Activated CD4-positive, CD25-positive, alpha-beta regulatory T cell treated with anti-CD3 and anti-CD28 coated beads, Interleukin-2, amount 50 U/mL, for 16 hours (primary cell): ENCODE measurements at places on chromosomes 11 and 22.

DNA sequence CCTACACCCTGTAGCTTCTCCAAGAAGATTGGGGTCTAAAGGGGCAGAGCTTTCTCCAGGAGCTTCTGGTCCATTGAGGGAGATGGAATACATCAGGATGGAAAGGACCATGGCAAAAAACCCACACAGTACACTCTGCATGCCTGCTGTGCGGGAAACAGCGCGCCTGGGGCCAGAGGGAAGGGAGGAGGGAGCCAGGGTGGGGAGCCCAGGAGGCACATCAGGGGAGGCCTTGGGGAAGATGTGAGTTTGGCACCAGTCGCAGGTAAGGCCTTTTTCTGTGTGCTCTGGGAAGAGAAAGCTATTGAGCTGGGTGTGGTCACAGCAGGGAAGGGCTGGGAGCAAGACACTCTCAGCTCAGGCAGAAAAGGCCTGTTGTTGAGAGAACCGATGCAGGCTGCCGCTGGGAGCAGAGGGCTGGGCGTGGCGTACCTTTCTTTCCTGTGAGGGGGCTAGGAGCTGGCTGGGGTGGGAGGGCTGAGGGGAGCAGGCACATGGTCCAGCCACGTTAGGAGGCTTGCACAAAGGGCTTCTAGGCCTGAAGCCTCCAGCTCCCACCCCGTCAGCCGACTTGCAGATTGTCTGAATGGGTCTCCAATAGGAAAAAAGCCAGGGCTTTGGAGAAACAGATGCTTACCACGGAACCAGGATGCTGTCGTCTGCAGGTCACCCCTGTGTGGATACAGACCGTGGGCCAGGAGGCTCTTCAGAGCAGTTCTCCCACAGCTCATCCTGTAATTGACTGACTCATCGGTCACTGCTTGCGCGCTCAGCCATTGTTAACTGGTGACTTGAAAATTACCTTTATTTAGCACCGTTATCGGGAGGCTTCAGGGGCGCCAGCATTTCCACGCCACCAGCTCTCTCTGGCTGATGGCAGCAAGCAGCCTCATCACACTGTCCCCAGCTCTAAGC, 237.3 kb downstream of the ST3GAL4 start:
- no peak for DNase-seq

DNA sequence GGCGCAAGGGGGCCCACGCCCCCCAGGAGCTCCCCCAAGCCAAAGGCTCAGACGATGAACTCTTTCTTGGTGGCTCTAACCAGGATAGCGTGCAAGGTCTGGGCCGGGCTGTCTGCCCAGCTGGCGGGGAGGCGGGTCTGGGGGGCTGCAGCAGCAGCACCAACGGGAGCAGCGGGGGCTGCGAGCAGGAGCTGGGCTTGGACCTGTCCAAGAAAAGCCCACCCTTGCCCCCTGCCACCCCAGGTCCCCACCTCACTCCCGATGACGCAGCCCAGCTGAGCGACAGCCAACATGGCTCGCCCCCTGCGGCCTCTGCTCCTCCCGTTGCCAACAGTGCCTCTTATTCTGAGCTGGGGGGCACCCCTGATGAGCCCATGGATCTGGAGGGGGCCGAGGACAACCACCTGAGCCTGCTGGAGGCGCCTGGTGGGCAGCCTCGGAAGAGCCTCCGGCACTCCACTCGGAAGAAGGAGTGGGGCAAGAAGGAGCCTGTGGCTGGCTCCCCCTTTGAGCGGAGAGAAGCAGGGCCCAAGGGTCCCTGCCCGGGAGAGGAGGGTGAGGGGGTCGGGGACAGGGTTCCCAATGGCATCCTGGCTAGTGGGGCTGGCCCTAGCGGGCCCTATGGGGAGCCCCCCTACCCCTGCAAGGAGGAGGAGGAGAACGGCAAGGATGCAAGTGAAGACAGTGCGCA, 21.6 kb upstream of the TMEM191C start:
- no peak for DNase-seq

DNA sequence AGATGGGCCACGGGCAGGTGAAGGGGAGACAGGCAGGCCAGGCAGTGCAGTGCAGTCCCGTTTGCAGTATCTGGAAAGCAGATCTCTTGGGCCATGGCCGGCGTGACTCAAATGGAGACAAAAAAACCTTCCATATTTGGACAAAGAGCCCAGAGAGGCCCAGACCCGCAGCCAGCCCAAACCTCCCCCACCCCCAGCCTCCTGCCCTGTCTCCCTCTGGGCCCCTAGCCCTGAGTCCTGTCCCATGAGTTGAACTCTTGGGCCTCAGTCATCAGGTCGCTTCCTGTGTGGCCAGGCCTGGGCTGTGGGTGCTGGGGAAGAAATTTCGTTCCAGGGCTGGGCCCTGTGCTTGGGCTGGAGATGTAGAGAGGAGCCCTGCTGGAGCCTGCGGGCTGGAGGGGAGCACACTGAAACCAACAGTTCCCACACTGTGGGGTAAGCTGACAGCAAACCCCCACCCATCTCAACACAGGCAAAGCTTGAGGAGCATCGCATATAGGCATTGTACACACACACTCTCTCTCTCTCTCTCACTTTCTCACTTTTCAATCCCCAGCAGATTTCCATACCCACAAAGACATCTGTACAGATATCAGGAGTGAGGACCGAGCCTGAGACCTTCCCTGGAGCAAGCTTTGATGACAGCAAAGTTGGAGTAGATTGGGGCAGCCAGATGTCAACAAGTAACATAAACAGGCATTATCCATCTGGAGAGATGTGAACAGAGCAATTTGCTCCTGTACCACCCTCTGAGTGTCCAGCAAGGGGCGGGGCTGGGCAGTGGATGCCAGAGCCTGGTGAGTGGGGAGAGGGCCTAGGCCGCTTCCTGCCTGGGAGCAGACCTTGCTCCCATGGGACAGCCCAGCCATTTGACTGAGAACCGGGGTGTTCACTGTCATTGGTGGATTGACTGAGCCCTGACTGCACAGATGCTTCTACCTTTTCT, 17.2 kb downstream of the ARHGEF17 start:
- DNase-seq = no peak

- no peak for DNase-seq
Observed at GRCh38 chr11:65474864-65475263, 24.0 kb upstream of the MALAT1 start.

DNA sequence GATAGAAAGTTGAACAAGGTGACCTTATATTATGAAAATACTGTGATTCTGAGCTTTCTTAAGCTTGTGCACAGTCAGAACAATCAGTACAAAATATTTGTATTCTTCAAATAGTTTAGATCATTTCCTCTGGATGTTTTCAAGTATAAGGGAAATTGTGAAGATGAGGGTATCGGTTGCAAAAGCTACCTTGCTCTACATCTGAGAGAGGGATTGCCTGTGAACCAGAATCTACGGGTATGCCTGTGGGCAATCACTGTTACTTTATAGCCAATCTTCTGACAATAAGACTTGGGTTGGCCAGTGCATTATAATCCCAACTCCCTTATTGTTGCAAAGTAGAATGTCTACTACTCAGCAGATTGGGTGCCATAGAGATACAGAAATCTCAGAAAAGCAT, 90.5 kb downstream of the NTM start:
- no peak for DNase-seq

GRCh38 chr11:6674862-6675261, 8.3 kb downstream of the MRPL17 start:
- no peak for DNase-seq

DNA sequence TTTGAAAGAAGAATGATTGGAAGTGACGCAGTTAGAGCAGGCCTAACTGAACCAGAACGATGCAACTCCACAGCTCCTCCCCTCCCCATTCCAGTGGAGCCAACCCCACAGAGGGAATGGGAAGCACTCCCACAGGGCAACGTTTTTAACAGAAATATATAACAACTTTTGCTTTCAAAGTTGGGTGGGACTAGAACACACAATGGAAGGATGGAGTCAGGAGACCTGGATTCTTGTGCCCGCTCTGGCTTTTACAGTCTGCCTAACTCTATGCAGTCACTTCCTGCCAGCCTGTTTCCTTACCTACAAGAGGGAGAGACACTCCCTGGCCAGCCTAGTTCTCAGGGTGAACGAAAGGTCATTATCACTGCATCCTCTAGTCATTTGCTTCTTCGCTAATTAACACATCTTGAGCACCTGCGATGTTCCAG, 75.5 kb downstream of the PACSIN2 start:
- no peak for DNase-seq

GRCh38 chr11:23095650-23096189, 235.4 kb upstream of the CCDC179 start:
- no peak for DNase-seq

GRCh38 chr22:29983296-29983917, 96.9 kb upstream of the HORMAD2 start:
- DNase-seq = no peak

- DNase-seq = no peak
Observed at GRCh38 chr11:19344661-19345518, 104.1 kb upstream of the E2F8 start.

GRCh38 chr11:105407101-105407500, 202.8 kb upstream of the GRIA4 start:
- DNase-seq = no peak

DNA sequence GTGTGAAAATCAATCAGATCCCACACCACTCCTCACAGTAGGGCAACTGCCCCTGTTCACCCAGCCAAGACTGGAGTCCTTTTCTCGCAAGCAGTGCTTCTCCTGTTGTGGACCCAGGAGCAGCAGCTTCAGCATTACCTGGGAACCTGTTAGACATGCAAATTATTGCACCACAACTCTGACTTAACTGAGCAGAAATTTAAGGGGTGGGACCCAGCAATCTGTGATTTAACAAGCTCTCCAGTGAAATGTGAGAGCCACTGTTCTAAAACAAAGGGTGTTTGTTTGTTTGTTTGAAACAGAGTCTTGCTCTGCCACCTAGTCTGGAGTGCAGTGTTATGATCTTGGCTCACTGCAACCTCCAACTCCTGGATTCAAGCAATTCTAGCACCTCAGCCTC, 591.4 kb downstream of the SOX6 start:
- no peak for DNase-seq

- DNase-seq = no peak
Observed at GRCh38 chr11:34091825-34092224, 13.6 kb upstream of the NAT10 start.

- DNase-seq = no peak
Observed at GRCh38 chr22:18987765-18988164, 51.7 kb upstream of the PRODH start.

DNA sequence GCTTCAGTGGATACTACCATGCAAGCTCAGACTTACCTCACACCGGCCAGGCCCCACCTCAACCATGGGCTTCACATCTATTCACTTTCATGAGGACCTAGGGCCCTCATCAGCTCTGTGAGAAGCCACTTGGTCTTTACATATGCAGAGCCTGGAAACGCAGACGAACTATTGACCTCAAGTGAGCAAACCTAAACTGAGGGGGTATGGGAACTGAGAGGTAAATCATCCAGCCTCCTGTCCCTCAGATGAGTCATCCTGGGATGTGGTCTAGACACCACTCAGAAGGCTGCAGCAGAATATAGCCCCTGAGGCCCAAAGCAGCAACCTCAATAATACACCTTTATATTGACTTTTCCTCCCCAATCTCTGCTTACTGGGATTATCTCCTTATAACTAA, 578.0 kb downstream of the INSC start:
- DNase-seq = no peak

DNA sequence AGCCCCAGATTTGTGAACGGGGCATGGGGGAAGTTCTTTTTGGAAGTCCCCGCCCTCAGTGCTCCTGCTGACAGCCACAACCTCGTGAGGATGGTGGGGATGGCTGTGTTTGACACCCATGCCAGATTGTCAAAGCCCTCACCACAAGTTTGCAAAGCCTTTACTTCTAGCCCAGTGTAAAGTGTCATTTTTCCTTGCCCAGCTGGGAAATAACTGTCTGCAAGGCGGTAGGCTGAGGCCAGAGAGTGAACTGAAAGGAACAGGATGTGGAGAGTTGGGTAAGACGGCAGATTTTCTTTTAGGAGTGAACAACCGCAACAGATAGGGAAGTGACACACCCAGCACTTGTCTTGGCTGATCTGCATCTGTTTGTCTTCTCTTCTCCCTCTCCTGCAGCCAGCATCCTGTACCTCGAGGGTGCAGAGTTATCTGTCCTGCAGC, 13.6 kb downstream of the IL17RA start:
- no peak for DNase-seq

DNA sequence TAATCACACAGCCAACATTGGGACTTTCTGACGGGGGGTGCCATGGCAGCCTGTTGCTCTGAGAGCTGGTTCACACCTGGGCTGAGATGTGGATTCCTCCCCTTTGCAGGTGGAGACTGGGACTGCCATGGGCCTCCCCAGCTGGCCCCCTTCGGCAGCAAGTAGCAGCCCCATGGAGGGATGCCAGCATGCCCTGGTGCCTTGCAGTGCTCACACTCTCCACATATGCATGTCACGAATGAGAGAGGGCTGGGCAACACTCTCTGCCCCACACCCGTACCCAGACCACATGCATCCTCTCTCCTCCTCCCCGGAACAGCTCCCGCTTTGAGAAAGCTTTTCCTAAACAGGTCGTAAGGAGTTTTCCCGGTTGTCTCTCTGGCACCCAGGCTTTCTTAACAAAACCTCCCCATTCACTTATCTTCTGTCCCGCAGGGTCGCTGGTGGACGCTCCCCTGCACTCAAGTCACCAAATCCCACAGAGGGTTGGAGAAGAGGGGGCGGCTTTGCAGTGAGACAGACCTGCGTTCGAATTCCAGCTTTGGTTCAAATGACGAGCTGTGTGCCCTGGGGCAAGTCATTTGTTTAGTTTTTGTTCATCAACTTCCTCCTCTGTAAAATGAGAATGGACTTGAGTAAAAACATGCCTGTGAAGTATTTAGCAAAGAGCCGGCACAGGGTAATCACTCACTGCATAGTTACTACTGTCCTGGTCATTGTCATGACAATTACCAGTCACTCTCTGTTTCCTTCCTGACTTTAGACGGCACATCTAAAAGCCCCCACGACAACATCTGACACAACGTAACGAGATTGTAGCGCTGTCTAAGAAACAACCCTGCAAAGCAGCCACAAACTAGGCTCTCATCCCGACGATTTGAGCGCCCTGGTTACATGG, 231.3 kb upstream of the B3GAT1 start:
- no peak for DNase-seq

GRCh38 chr22:49025791-49026493, 801.7 kb downstream of the BRD1 start:
- no peak for DNase-seq

GRCh38 chr22:36691488-36691887, 12.1 kb downstream of the CACNG2 start:
- DNase-seq = no peak

DNA sequence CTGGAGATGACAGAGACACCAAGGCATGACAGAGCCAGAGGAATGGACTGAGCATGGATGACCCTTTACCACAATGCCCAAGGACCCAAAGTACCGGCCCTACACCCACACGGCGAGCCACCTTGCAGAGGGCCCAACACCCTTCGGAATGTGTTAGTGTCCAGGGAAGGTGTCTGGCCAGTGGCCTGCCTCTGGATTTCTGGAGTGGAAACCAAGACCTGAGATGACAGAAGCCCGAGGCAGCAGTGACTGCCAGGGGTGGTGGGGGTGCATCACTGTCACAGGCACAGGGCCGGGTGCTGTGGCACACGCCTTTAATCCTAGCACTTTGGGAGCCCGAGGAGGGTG, 28.7 kb downstream of the PDGFB start:
- DNase-seq = no peak

GRCh38 chr11:126257764-126258163, 10.9 kb downstream of the SRPRA start:
- DNase-seq = no peak
